ENCODE measurements at places on chromosomes 11 and 22.

- H3K27me3 ChIP-seq: peaks cover 13% of the 10 kb centered on the region
- peak overlapping the region; percentile 100 for H3K27ac ChIP-seq
Observed at GRCh38 chr11:12086271-12087074, 23.9 kb upstream of the MICAL2 start.

GRCh38 chr11:105334025-105334714, 194.6 kb upstream of the CARD18 start:
- no peaks in the 10 kb centered on the region for H3K36me3 ChIP-seq
- peaks cover 1% of the 10 kb centered on the region for H3K27me3 ChIP-seq
- H3K27ac ChIP-seq: no peak overlapping the region
- DNase-seq: no peak
- no peaks in the 10 kb centered on the region for H3K4me1 ChIP-seq
- no peak overlapping the region for H3K4me3 ChIP-seq

DNA sequence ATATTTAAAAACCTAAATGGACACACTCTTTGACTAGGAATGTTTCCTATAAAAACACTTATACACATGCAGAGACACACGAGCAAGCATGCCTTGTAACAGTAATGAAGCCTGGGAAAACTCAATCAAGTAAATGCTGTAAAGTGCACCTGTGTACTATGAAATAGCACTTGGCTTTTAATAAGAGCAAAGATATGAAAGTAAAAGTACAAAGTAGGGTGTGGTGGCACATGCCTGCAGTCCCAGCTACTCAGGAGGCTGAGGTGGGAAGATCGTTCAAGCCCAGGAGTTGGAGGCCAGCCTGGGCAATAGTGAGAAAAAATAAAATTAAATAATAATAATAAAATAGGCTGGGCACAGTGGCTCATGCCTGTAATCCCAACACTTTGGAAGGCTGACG, 166.9 kb upstream of the GRK3 start:
- no peaks in the 10 kb centered on the region for H3K36me3 ChIP-seq
- no peak overlapping the region for H3K27ac ChIP-seq
- peaks cover 35% of the 10 kb centered on the region for H3K4me1 ChIP-seq
- no peak overlapping the region for H3K4me3 ChIP-seq
- DNase-seq: no peak

- H3K27me3 ChIP-seq: peaks cover 66% of the 10 kb centered on the region
- H3K4me3 ChIP-seq: no peak overlapping the region
- no peak for DNase-seq
Observed at GRCh38 chr11:44831605-44832394, 105.0 kb downstream of the TSPAN18 start.

DNA sequence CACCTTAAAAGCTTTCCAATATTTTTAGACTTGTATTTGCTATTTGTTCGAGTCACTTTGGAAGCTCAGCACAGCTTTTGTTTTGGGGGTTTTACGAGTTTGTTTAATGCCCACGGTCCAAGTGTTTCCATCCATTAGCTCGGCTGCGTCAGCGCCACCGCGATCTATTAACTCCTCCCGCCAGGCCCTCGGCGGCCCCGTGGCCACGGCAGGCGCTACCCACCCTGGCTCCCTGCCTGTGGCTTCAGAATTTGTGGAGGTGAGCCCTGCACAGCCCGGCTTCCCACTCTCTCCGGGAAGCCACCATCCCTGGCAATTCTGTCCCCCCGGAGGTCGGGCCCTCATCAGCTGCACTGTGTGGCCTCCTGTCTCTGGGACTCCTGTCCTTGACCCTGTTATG, 648.5 kb downstream of the BRD1 start:
- peaks cover 3% of the 10 kb centered on the region for H3K27me3 ChIP-seq
- H3K27ac ChIP-seq: no peak overlapping the region
- no peak overlapping the region for H3K4me3 ChIP-seq
- DNase-seq: no peak

GRCh38 chr22:33922349-33922681, 2.0 kb upstream of the LARGE1 start:
- H3K27me3 ChIP-seq: peaks cover 10% of the 10 kb centered on the region
- H3K36me3 ChIP-seq: no peaks in the 10 kb centered on the region
- no peak for DNase-seq
- H3K4me1 ChIP-seq: peaks cover 36% of the 10 kb centered on the region
- H3K4me3 ChIP-seq: peak overlapping the region; percentile 87
- H3K27ac ChIP-seq: no peak overlapping the region

GRCh38 chr11:22699388-22699787, 33.0 kb downstream of the GAS2 start:
- no peaks in the 10 kb centered on the region for H3K4me1 ChIP-seq
- no peaks in the 10 kb centered on the region for H3K36me3 ChIP-seq
- no peaks in the 10 kb centered on the region for H3K27me3 ChIP-seq
- DNase-seq: no peak

DNA sequence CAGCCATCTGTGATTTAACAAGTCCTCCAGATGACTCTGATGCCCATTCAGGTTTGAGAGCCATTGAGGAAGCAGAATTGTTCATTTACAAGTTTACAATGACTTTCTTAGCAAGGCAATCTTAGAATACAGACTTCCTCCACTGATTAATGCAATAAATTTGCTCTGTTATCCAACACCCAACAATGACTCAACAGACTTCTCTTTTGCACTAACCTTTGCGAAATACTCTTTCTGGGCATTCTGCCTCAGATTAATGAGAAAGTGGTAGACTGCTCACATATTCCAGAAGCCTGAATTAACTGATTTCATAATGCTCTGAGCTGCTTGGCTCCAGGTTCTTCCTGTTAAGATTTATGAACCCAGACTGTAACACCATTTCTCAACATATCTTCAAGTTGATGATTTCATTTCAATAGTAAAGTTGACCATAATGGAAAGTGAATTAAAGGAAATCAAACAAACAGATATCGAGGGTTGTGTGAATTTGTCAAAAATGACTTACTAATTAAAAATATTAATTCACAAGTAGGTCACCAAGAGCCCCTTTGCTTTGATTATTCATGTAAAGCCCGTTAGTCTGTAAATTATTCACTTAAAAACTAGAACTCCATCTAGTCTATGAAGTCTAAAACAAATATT, 70.5 kb upstream of the BLID start:
- peaks cover 7% of the 10 kb centered on the region for H3K27me3 ChIP-seq
- peak overlapping the region; percentile 22 for H3K4me3 ChIP-seq
- peaks cover 94% of the 10 kb centered on the region for H3K4me1 ChIP-seq
- peak overlapping the region; percentile 76 for H3K27ac ChIP-seq
- peaks cover 64% of the 10 kb centered on the region for H3K36me3 ChIP-seq

- peaks cover 64% of the 10 kb centered on the region for H3K4me1 ChIP-seq
- H3K4me3 ChIP-seq: peak overlapping the region; percentile 77
- no peaks in the 10 kb centered on the region for H3K36me3 ChIP-seq
- peak; percentile 76 for DNase-seq
Observed at GRCh38 chr11:111922803-111923202, 4.1 kb downstream of the C11orf52 start.

- no peak for DNase-seq
- no peak overlapping the region for H3K4me3 ChIP-seq
- no peak overlapping the region for H3K27ac ChIP-seq
Observed at GRCh38 chr11:13280092-13280722, 2.6 kb downstream of the BMAL1 start.

GRCh38 chr11:1335811-1336761, 26.7 kb upstream of the TOLLIP start:
- DNase-seq: peak; percentile 22

GRCh38 chr22:21031545-21032036, 770 bp downstream of the SLC7A4 start:
- H3K36me3 ChIP-seq: no peaks in the 10 kb centered on the region
- no peak for DNase-seq
- peaks cover 12% of the 10 kb centered on the region for H3K4me1 ChIP-seq
- H3K4me3 ChIP-seq: no peak overlapping the region
- H3K27ac ChIP-seq: no peak overlapping the region

DNA sequence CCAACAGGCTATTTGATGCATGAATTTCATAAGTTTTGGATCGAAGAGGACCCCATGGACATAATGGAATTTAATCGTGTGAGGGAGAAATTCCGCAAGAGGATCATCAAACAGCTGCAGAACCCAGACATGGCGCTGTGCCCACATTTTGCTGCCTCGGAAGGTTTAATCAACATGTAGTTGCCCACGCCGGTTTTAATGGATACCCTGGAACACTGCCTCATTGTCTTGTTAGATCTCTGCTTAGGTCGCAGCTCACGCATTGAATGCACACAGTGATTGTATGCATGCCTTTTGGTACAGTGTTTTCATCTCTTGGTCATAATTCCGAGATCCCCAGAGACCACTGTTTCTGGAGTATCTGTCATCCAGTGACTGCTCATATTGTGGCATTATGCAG, 46.8 kb downstream of the SLN start:
- H3K4me3 ChIP-seq: no peak overlapping the region
- peaks cover 23% of the 10 kb centered on the region for H3K27me3 ChIP-seq
- no peaks in the 10 kb centered on the region for H3K36me3 ChIP-seq
- H3K4me1 ChIP-seq: no peaks in the 10 kb centered on the region
- no peak for DNase-seq
- no peak overlapping the region for H3K27ac ChIP-seq

DNA sequence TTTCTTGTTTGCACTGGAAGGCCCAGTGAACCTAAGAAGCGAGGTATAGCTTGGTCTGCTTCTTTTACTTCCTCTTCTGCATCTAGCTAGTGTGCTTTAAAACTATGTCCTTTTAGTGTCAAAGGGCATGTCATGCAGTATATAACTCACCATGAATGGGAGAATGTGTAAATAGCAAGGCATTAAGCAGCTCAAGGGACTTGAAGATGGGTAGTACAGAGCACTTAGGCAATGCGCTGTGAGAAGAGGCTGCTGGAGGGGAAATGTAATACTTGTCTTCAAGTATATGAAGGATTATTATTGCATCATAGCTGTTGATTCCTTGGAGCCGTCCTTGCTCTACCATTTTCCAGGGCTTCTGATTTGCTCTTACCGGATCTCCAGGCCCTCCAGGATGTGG, 7.6 kb downstream of the MAML2 start:
- 0 out of 2 replicates have a peak overlapping the region, but pooled peaks have one; percentile 8 for H3K27ac ChIP-seq
- no peak overlapping the region for H3K4me3 ChIP-seq
- H3K4me1 ChIP-seq: peaks cover 92% of the 10 kb centered on the region
- no peak for DNase-seq

DNA sequence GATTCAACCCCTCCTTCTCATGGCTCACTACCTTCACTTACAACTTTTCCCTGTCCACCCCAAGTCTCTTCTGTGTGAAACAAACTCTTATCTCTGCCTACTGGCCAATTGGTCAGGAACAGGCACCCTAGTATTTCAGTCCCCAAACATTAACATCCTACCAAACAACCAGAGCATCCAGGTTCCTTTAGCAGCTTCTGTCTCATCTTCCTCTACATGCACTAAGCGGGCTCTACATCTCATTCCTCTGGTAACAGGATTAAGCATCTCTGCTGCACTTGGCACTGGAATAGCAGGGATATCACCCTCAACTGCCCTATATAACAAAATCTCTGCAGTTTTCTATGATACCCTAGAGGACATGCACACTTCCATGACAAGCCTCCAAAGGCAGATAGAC, 116.2 kb downstream of the JRKL start:
- no peaks in the 10 kb centered on the region for H3K36me3 ChIP-seq
- no peak overlapping the region for H3K4me3 ChIP-seq
- no peaks in the 10 kb centered on the region for H3K4me1 ChIP-seq
- H3K27ac ChIP-seq: no peak overlapping the region
- no peak for DNase-seq

DNA sequence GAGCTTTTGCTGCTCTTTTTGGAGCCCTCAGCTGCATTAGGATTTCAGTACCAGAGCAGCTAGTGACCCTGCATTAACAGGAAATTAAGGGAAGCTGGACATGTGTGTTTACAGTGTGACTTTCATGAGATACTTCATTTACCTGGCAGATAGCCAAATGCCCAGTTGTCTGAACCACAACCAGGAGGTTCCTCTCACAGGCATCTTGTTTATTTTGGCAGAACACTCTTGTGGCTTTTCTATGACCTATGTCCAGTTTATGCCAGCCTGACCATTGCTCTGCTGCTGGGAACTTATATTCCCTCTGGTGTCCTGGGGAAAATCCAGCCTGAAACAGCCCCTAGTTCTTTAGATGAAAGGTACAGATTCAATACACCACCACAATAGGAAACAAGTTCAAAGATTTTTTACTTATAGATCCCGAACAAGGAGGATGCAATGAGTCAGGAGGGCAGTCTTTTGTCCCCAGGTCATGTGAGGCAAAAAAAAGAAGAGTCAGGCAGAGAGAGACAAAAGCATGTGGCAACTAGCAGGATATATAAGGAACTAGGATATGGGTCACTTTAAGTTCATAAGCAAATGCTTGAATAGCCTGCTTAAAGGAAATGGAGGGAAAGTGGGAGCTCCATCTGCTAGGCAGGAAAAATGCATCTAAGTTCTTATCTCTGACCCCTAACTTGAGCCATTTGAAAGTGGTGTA, 379.3 kb downstream of the INSC start:
- no peak overlapping the region for H3K27ac ChIP-seq
- H3K27me3 ChIP-seq: no peaks in the 10 kb centered on the region
- DNase-seq: no peak
- H3K4me1 ChIP-seq: no peaks in the 10 kb centered on the region

DNA sequence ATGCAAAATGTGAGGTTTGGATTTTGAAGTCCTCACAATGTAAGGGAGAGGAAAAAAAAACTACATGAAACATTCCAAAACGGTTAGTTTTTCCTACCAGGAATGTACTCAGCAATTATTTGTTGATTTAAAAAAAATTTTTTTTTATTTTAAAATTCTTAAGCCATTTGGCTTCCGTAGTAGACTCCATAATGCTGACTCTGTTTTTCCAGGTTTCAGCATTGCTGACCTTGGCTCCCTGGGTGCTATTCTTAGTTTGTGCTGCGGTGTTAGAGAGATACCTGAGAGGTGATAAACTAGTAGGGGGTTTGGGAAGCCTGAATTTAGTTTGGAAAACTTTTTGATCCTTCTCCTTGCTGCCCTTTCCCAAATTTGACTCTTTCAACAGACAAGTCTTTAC, 10.6 kb downstream of the STT3A start:
- H3K4me3 ChIP-seq: no peak overlapping the region
- peak overlapping the region; percentile 84 for H3K27ac ChIP-seq
- peaks cover 22% of the 10 kb centered on the region for H3K4me1 ChIP-seq
- no peaks in the 10 kb centered on the region for H3K27me3 ChIP-seq
- peak; percentile 2 for DNase-seq
- peaks cover 45% of the 10 kb centered on the region for H3K36me3 ChIP-seq

GRCh38 chr22:24033731-24034130, 22.6 kb downstream of the CABIN1 start:
- H3K27me3 ChIP-seq: no peaks in the 10 kb centered on the region
- H3K4me3 ChIP-seq: no peak overlapping the region
- no peak overlapping the region for H3K27ac ChIP-seq
- peaks cover 19% of the 10 kb centered on the region for H3K36me3 ChIP-seq
- peaks cover 2% of the 10 kb centered on the region for H3K4me1 ChIP-seq
- DNase-seq: no peak

Measured in HFFc6 (cell line).